Right hindlimb (tissue), 1 donor: ENCODE measurements at places on chromosomes 4 and X.

DNA sequence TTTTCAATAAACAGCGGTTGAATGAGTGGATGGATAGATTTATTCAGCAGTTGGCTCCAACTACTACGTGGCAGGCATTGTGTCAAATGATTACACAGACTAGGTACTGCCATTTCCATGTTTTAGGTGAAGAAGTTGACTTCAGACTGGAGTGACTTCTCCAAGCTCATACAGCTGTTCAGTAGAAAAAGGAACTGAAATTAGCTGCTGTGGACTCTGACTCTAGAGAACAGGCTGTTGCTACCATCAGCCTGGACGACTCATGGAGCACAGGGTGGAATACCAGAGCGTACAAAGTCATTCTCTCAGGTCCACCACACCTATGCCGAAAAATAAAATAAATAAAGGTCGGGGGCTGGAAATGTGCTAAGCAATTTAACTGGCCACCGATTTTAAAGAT, 45.3 kb downstream of the TENM3 start:
- DNase-seq = no peak

DNA sequence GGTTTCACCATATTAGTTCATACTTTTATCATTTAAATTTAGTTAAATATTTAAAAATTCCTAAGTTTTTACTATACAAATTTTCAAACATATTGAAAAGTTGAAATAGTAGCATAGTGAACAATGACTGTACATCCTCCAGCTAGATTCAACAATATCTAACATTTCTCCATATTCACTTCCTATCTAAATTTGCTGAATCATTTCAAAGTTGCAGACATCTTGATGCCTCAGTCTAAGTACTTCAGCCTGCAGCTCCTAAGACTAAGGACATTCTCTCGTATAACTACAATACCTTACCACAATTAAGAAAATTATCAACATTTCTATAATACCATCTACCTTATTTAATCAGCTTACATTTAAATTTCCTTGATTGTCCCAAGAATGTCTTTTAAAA, 132.7 kb downstream of the TMEM164 start:
- no peak for DNase-seq

- DNase-seq = no peak
These were observed 16.6 kb upstream of the CXCL3 start for GRCh38 chr4:74055096-74055495.

DNA sequence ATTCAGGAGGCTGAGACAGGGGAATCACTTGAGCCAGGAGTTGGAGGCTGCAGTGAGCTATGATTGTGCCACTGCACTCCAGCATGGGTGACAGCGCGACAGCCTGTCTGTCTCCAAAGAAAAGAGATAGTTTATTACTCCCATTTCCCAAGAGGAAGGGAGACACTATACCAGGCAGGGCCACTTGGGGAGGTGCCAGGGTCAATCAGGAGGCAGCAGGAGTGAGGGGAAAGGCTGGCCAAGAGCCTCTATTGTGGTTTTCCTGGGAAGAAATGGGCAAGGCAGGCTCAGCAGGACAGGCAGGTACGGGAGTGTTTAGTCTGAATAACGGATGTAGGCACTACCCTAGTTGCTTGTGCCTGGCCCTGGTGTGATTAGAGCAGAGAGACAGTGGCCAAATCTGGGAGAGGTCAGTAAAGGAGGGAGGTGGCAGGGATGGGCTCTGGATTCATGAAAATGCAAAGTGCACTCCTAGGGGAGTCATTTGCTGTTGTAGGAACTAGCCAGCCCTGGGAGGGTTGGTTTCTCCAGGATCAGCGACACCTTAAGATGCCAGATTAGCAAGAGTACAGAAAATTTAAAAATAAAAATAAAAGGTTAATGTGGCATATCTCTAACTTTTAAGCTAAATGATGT, 20.2 kb upstream of the CDKN2AIP start:
- no peak for DNase-seq

GRCh38 chr4:91280551-91281290, 1023.0 kb upstream of the GRID2 start:
- no peak for DNase-seq

DNA sequence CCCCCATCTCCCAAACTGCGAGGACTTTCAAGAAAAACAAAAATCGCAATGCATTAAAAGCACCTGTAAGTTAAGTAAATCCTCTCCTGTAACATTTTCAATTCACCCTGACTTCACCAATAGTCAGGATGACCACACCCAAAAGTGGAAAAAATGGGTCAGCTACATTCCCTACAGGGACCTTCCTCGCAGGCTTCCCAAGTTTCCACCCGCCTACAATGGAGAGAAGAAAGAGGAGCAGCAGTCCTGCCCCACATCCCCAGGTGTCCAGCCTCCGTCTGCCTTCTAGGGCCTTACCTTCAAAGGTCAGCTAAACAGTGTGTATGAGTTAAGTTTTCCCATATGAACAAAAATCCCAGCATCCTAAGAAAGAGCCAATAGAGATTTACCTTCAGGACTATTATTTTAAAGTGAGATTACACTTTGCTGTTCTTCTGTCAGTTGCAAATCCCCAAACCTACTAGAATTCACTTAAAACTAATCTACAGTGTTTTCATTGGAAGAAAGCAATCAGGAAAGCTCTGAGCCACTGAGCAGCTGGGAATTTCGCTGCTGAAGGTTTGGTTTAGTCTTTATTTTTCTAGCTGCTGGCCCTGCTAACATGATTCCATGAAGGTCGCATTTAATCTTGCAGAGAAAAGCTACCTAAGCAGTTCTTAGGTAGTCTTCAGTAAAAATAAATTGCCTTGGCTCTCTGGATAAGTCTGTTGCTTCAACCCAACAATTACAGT, 12.5 kb downstream of the IRF2 start:
- no peak for DNase-seq

GRCh38 chr4:7371210-7371941, 63.4 kb downstream of the PSAPL1 start:
- DNase-seq = no peak

DNA sequence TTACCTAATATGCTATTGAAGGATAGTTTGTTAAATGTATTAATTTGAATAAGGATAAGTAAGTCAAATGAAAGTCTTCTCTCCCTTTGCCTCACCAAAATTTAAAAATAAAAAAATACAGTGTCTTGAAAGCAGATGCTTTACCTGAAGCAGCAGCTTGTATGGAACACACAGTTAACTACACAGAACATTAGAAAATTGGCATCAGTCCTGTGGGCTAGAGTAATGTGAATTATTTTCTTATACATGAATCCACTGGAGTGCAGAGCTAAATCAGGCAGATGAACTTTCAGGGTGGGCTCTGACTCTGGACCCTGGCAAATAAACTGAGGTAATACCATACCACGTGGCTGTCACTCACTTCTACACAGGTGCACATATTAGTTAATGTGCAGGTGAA, 348.0 kb downstream of the FSTL5 start:
- no peak for DNase-seq

DNA sequence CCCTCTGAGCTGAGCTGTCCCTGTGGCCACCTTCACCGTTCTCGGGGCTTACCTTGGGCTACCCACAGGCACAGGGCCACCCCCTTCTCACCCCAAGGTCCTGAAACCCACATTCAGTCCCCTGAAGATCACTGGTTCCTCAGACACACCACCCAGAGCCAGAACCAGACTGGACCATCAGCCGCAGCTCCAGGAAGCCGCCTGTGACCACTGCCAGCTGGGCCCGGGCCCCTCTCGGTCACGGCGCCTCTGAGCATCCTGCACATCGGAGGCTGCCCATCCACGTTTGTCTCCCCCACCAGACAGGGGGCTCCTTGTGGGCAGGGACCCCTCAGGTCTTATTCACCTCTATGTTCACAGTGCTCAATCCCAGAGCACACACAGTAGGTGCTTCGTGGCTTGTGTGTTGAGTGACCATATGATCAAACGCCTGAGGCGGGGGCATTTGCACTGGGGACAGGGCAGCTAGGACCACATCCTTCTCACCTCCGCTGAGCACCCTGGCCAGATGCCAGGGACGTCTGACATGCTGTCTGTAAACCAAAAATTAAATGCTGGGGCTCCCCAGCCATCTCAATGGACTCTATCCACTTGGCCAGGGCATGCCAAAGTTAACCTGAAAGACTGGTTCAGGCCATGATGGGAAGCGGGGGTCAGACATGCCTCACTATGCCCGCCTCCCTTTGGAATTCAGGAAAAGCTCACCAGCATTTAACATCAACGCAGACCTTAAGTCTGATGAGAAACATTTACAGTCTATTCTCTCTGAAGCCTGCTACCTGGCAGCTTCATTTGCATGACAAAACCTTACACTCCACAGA, 109.4 kb upstream of the AFAP1 start:
- DNase-seq = no peak

DNA sequence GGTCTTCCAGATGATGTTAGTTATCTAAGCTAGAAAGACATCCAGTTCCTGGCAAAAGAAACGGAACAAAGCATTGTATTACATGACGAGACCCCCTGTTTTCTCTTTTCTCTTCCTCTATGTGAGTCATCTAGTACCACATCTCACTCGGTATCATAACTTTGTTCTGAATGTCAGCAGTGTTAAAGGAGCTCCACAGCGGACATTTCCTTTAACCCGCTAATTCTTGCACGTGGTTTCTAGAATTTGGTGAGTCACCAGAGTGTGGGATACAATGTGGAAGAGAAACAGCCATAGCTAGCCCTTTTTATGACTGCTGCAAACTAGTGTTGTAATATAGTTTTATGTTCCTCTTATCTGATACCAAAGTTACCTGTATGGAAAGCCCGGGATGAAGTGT, 243.7 kb downstream of the TENM3 start:
- DNase-seq = no peak

DNA sequence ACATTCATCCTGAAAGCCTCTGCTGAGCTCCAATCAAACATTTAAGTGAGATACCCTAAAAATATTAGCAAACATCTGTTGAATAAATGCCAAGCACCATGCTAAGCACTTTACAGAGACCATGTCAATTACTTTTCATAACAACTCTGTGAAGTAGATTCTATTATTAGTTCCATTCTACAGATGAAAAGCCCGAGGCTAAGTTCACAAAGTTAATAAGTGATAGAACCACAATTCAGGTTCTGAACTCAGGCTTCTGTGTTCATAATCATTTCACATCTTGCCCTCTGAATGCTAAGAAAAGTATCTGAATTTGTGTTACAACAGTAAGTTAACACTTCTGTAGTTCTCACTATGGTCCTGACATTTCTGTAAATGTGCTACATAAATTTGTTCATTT, 27.4 kb downstream of the SEL1L3 start:
- no peak for DNase-seq

DNA sequence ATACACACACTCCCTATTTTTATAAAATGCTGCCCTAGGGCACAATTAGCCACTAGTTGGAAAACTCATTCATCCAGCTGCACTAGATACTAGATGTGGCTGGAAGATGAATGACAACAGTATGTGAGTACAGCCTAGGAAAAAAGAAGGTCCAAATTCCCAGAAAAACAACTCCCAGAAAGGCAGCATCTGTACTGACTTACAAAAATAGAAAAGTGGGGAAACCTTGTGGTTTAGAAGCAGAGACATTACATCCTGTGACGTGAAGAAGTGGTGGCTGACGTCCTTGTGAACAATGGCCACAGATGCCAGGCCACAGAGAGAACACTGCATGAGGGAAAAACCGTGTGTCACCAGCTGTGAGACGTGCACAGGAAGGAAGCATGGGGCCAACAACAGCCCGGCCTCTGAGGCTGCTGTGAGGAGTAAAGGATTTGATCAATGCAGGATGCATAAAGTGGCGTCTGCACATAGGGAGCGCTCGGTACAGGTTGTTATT, 81.2 kb downstream of the SPRY1 start:
- DNase-seq = peak; percentile 76

GRCh38 chr4:113673450-113673849, 88.1 kb downstream of the CAMK2D start:
- no peak for DNase-seq

- DNase-seq = no peak
These were observed 110.3 kb downstream of the DLG3 start for GRCh38 chrX:70554948-70555347.

DNA sequence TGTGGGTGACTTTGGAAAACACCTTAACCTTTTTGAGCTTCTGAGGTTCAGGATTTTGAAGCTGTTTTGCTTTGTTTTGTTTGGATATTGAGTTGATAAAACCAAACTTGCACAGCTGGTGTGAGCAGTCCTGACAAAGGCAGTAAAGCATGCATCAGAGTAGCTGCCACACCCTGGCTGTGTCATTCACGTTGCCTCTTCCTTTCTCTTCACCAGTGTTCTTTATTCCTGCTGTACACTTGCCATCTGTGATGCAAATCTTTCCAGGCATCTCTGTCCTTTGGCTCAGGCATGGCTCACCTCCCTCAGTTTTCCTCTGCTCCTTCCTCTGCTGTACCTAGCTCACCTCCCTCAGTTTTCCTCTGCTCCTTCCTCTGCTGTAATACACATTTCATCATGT, 1850.2 kb upstream of the AGA start:
- no peak for DNase-seq

DNA sequence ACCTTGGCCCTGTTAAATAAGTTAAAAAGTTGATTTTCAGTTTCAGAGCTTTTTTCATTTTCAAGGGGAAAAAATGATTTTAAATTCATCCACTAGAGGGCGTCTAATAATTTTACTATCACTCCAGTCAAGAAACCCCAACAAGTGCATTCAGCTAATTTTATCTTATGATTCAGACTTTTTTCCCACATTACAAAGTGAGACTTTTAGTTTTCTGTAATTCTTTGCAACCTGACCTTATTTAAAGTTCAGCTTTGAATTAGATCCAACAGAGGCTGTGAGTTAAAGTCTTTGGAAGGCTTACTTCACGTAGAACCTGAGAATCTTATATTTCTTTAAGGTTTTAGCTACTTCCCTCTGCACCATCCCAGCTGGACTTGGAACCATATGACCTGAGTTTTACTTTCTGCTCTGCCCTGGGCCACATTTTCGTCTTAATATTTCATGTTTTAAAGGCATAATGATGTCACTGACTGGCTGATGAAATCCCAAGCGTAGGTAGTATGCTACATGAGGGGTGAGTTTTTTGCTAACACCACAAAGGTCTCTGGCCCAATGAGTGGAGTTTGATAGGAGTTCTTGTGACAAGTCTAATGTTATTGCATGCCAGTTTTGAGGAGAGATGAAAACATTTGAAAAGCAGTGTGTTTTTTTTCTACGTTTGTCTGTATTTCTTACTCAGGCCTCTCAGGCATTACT, 7.2 kb downstream of the GNRHR start:
- no peak for DNase-seq

- no peak for DNase-seq
These were observed 50.2 kb upstream of the CXCL8 start for GRCh38 chr4:73690051-73690738.

DNA sequence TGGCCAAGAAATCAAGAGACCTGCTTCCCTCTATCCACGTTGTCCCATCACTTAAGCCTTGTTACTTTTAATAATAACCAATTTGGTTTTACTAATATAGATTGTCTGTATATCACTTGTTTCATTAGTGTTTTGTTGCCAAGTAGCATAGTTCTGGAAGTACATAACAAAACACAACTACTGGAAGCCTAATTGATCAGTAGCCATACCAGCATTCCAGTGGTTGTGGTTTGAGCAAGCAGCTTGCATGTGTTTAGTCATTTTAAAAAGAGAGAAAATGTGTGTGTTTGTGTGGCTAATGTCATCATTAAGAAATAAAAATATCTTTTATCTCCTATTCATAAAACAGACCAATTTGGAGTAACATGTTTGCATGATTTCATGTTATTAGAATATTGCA, 70.8 kb downstream of the PTPN13 start:
- no peak for DNase-seq
